Panc1 (cell line): ENCODE measurements at places on chromosomes 3 and 15.

DNA sequence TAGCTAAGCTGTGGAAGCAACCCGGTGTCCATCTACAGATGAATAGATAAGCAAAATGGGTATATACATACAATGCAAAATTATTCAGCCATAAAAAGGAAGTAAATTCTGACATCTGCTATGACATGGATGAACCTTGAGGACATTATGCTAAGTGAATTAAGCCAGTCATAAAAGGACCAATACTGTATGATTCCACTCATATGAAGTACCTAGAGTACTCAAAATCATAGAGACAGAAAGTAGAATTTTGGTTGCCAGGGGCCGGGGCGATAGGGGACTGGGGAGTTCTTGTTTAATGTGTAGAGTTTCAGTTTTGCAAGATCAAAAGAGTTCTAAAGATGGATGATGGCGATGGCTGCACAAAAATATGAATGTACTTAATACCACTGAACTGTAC, 10.3 kb downstream of the EID1 start:
- H3K27me3 ChIP-seq = no peaks in the 10 kb centered on the region; the same call in 1 of the 2 replicates
- no peak overlapping the region for H3K27ac ChIP-seq
- no peak overlapping the region for H3K4me3 ChIP-seq

DNA sequence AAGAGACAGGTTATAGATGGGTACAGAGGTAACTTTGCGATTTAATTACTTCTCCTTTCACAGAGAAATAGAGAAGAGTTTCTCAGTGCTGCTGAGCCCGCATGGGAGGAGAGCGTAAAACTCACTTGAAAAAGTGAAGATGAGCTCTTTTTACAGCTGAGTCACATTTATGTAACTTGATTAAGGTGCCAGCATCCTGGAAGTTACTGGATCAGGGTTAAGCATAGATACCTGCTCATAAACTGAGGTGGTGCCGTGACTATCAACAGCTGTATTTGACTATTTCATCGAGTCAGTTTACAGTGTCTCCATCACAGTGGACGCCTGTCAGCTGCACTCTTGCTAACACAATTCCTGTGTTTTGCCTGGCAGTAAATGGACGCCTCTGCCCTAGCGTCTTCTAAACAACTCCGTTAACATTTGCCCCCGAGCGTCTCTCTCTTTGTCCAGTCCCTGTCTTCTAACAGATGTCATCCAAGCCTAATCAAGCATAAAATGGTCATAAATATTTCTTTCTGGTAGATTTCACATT, 414.6 kb downstream of the FOXP1 start:
- no peaks in the 10 kb centered on the region for H3K36me3 ChIP-seq
- H3K4me3 ChIP-seq = no peak overlapping the region

- H3K27ac ChIP-seq = no peak overlapping the region
- DNase-seq = no peak
- no peaks in the 10 kb centered on the region for H3K36me3 ChIP-seq
- no peaks in the 10 kb centered on the region for H3K4me1 ChIP-seq
- H3K4me3 ChIP-seq = no peak overlapping the region
Measured at GRCh38 chr15:56839641-56840040, 78.8 kb upstream of the TCF12 start.

DNA sequence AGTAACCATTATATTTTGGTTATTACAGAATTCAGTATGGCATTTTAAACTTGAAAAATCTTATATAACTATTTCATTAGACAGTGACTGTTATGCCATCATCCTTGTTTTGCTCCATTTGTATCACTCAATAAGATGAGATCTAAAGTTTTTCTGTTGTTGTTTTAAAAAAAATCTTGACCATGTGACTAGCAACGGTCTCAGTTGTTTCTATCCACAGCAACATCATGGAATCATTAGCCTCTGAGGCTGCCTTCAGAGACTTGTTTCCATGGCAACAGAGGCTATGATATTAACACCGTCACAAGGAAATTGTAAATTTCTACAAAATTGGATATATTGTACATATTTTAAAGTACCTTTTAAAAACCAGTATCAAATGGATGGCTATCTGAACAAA, 129.8 kb downstream of the DLG1 start:
- no peaks in the 10 kb centered on the region for H3K27me3 ChIP-seq
- no peak overlapping the region for H3K27ac ChIP-seq
- H3K36me3 ChIP-seq = no peaks in the 10 kb centered on the region
- no peak overlapping the region for H3K4me3 ChIP-seq
- no peak for DNase-seq

- H3K4me3 ChIP-seq = no peak overlapping the region
- H3K36me3 ChIP-seq = no peaks in the 10 kb centered on the region
- no peak overlapping the region for H3K27ac ChIP-seq
- H3K27me3 ChIP-seq = no peaks in the 10 kb centered on the region
- no peaks in the 10 kb centered on the region for H3K4me1 ChIP-seq
Measured at GRCh38 chr3:41915353-41915752, 46.5 kb downstream of the ULK4 start.
